ENCODE measurements at places on chromosomes 3 and 15. TPM values are rescaled to one million over a fixed set of nuclear protein-coding genes. Genes with fewer than 3 reads are reported as not detected.

HOMER2 gene
- 1.2 TPM for total RNA-seq

ANXA2 gene
- 3,978 TPM for total RNA-seq

TIMP4 gene
- total RNA-seq: not detected

P2RY12 gene
- total RNA-seq: not detected

MESP1 gene
- total RNA-seq: 0.36 TPM

MYNN gene
- total RNA-seq: 20.5 TPM

CCDC9B gene
- total RNA-seq: 32.7 TPM

CHRNA3 gene
- total RNA-seq: not detected

SNURF gene
- total RNA-seq: 13.3 TPM

ROBO1 gene
- 20.9 TPM for total RNA-seq

SLC22A14 gene
- 0.13 TPM for total RNA-seq

SPINT1 gene
- 0.93 TPM for total RNA-seq

GPX1 gene
- 363 TPM for total RNA-seq

CCR4 gene
- under 0.01 TPM for total RNA-seq

OXNAD1 gene
- 14.6 TPM for total RNA-seq

NR2F2 gene
- 24.8 TPM for total RNA-seq

WDR93 gene
- 0.13 TPM for total RNA-seq

KCNMB2 gene
- total RNA-seq: not detected

SNTN gene
- total RNA-seq: not detected

RFC4 gene
- total RNA-seq: 49.8 TPM

FMN1 gene
- total RNA-seq: under 0.01 TPM

LRRC2 gene
- total RNA-seq: 0.14 TPM

FGD5 gene
- 107 TPM for total RNA-seq

ZNF280D gene
- 57.0 TPM for total RNA-seq

MED12L gene
- total RNA-seq: 0.57 TPM

C3orf20 gene
- total RNA-seq: 0.07 TPM

CLRN1 gene
- not detected for total RNA-seq

SLC49A4 gene
- total RNA-seq: 23.5 TPM

CEP63 gene
- total RNA-seq: 17.6 TPM

ANKRD34C gene
- total RNA-seq: not detected

SOX14 gene
- total RNA-seq: not detected

ZDHHC19 gene
- total RNA-seq: not detected

ROPN1 gene
- not detected for total RNA-seq

ARPIN gene
- total RNA-seq: 12.0 TPM

DNAH1 gene
- 2.9 TPM for total RNA-seq

IL17RE gene
- 0.29 TPM for total RNA-seq

ZNF620 gene
- total RNA-seq: 7.0 TPM

SMAD3 gene
- 90.6 TPM for total RNA-seq

FBXL22 gene
- total RNA-seq: 0.13 TPM

KBTBD12 gene
- not detected for total RNA-seq

PDIA5 gene
- total RNA-seq: 43.8 TPM

GPR149 gene
- total RNA-seq: not detected

BDH1 gene
- total RNA-seq: 8.9 TPM

AHSG gene
- not detected for total RNA-seq

All from thoracic aorta endothelial cell (primary cell).